ENCODE measurements at places on chromosomes 3 and 15. TPM values are rescaled to one million over a fixed set of nuclear protein-coding genes. Genes with fewer than 3 reads are reported as not detected.

- no peaks in the 10 kb centered on the region for H3K27me3 ChIP-seq
- peaks cover 5% of the 10 kb centered on the region for H3K4me1 ChIP-seq
- DNase-seq, result no peak
- H3K4me3 ChIP-seq, result no peak overlapping the region
- peaks cover 2% of the 10 kb centered on the region for H3K36me3 ChIP-seq
These were observed 15.2 kb downstream of the ST3GAL6 start for GRCh38 chr3:98778383-98778782.

GRCh38 chr3:18097989-18098388, 327.1 kb downstream of the SATB1 start:
- no peak overlapping the region for H3K27ac ChIP-seq
- peaks cover 25% of the 10 kb centered on the region for H3K36me3 ChIP-seq
- no peak for DNase-seq
- H3K27me3 ChIP-seq, result no peaks in the 10 kb centered on the region

DNA sequence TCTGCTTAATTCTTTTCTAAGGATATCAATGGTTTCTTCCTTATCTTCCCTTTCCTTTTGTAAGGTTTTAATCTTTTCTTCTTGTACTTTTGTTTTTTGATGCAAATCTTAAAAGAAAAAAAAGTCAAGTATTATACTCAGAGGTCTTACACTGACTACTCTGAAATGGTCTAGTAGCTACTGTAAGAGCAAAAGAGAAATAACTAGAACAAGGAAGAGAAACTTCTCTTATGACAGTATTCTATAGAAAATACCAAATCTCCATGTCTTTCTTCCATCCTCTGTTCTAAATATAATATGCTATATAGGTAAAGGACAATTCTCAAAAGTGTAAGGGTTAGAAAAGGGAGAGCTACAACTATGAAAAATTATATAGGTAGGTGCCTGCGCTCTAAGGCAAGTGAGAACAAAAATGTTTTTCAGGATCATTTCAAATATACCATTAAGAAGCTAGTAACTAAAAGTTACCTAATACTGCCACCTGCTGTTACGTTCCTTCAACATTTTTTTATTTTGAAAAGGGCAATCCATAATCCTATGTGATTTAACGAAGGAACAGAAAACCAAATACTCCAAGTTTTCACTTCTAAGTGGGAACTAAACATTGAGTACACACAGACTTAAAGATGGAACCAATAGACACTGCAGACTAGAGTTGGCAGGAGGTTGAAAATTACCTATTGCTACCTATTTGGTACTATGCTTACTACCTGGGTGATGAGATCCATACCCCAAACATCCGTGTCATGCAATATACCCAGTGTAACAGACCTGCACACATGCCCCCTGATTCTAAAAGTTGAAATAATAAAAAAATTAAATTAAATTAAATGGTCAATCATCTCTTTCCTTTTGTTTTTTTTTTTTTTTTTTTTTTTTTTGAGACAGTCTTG, 36.7 kb downstream of the CIP2A start:
- no peaks in the 10 kb centered on the region for H3K27me3 ChIP-seq
- no peak for DNase-seq
- no peak overlapping the region for H3K4me3 ChIP-seq
- no peaks in the 10 kb centered on the region for H3K36me3 ChIP-seq

- H3K36me3 ChIP-seq, result no peaks in the 10 kb centered on the region
- no peak overlapping the region for H3K27ac ChIP-seq
- no peaks in the 10 kb centered on the region for H3K4me1 ChIP-seq
- no peak for DNase-seq
These were observed 7.7 kb downstream of the GALNT15 start for GRCh38 chr3:16182183-16182582.

DNA sequence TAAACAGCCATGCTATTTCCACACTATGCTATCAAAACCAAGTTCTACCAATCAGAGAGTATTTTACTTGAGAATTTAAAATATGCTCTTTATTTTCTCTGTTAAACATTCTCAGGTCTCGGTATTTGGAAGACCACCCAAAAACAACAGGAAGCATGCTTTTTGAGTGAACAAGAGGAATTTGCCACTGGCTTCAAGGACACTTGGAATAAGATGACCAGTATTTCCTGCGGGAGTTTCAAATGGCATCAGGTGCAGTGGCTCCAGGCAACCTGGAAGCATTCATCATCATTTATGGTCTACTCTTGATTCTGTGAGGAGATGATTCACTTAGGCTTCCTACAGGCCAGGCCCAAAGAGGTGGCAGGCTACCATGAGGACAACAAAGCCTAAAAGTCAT, 305.7 kb upstream of the ATP11B start:
- peaks cover 54% of the 10 kb centered on the region for H3K4me1 ChIP-seq
- DNase-seq, result no peak
- no peak overlapping the region for H3K4me3 ChIP-seq
- H3K27ac ChIP-seq, result no peak overlapping the region
- H3K27me3 ChIP-seq, result no peaks in the 10 kb centered on the region

DNA sequence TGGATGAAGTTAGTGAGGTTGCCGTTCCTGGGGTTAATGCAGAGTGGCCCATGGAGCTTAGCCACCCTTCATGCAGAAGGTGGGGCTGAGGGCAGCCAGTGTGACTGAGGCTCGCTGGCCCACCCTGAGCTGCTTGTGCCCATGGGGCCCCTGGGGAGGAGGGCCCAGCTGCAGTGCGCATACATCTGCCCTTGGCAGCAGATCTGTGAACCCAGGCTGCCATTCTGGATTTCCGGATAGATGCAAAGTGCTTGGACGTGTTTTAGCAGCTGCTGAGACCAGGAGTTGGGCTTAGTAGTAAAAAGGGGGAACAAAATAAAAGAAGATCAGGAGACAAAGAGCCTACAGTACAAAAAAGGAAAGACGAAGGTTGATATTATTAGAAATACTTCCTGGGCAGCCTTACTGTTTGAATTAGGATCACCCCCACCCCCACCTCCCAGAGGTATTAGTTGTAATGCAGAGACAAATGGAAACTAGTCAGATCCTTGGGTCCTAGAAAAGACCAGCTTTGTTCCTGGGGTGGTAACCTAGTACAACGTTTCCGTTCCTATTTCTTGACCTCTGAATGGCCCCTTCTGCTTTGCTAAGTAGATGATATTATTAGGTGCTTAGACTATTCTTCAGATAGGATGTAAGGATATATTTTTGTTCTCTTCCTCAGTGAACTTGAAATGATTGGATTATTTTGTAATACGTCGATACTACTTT, 70.2 kb downstream of the IGF1R start:
- H3K4me1 ChIP-seq, result peaks cover 79% of the 10 kb centered on the region
- no peaks in the 10 kb centered on the region for H3K27me3 ChIP-seq
- H3K27ac ChIP-seq, result peak overlapping the region; percentile 94
- no peak for DNase-seq
- H3K36me3 ChIP-seq, result no peaks in the 10 kb centered on the region

- H3K4me1 ChIP-seq, result peaks cover 45% of the 10 kb centered on the region
- peak overlapping the region; percentile 91 for H3K4me3 ChIP-seq
- peaks cover 48% of the 10 kb centered on the region for H3K36me3 ChIP-seq
- H3K27ac ChIP-seq, result peak overlapping the region; percentile 98
These were observed 2.2 kb downstream of the EIF4A2 start for GRCh38 chr3:186785495-186786018.

UBXN7 gene
- 110 TPM for total RNA-seq
